ENCODE measurements at places on chromosomes 3 and 15. TPM values are rescaled to one million over a fixed set of nuclear protein-coding genes. Genes with fewer than 3 reads are reported as not detected.

The BCL2A1 gene
- total RNA-seq, result 52.3 TPM

- DNase-seq, result no peak
- H3K4me3 ChIP-seq, result no peak overlapping the region
- peak overlapping the region; percentile 73 for H3K27ac ChIP-seq
- H3K27me3 ChIP-seq, result no peaks in the 10 kb centered on the region
- peaks cover 45% of the 10 kb centered on the region for H3K4me1 ChIP-seq
Observed at GRCh38 chr3:102182162-102182561, 252.7 kb upstream of the ZPLD1 start.

The A4GNT gene
- not detected for total RNA-seq

The PARL gene
- total RNA-seq, result 54.7 TPM

DNA sequence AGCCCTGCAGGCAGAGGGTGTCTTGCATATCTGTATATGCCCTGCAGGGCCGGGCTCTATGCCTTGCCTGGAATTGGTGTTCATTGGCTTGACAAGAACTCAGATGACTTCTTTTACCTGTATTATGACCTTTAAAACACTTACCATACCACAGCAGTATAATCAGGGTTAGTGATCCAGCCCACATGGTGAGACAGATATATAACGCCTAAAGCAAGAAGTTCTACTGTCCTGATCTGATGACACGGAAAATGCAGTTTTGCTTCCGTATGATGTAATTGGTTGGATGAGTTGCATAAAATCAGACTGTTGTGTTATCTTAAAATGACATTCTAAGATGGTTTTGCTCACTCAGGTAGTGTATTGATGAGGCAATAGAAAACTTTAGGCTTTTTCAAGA lies 9.4 kb downstream of the CCDC174 start:
- peaks cover 100% of the 10 kb centered on the region for H3K36me3 ChIP-seq
- DNase-seq, result no peak
- no peak overlapping the region for H3K4me3 ChIP-seq
- no peaks in the 10 kb centered on the region for H3K4me1 ChIP-seq

The SERPINI2 gene
- 0.93 TPM for total RNA-seq

Data from spleen (tissue), 13 donors.